ENCODE measurements at places on chromosomes 4 and X.

GRCh38 chrX:48957827-48958634 is 624 bp upstream of the OTUD5 start:
- peak; percentile 86 for DNase-seq

DNA sequence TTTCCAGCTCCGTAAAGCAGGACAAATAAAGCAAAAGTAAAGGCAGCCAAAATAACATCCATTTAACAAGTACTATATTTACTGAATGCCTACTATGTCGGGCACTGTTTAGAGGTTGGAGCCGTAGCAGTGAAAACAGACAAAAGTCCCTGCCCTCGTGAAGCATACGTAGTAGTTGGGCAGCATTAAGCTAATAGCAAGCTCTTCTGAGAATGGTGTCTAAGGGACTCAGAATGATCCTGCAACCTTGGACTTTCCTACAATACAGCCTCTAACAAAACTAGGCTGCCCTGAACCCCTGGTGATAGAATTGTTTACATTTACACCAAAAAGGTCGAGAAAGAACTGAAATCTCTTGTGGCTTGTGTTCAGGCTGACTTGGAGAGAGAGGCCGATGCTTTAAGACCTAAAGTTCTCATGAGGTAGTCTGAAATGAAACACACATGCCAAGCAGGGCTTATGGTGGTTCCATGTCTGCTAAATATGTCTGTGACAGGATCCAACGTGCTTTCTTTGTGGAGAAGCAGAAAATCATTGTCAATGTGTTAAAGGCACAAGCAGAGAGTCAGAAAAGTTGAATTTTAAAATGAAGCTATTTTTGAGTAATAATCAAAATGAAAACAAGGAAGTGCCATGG is 898 bp upstream of the PDGFC start:
- no peak for DNase-seq

DNA sequence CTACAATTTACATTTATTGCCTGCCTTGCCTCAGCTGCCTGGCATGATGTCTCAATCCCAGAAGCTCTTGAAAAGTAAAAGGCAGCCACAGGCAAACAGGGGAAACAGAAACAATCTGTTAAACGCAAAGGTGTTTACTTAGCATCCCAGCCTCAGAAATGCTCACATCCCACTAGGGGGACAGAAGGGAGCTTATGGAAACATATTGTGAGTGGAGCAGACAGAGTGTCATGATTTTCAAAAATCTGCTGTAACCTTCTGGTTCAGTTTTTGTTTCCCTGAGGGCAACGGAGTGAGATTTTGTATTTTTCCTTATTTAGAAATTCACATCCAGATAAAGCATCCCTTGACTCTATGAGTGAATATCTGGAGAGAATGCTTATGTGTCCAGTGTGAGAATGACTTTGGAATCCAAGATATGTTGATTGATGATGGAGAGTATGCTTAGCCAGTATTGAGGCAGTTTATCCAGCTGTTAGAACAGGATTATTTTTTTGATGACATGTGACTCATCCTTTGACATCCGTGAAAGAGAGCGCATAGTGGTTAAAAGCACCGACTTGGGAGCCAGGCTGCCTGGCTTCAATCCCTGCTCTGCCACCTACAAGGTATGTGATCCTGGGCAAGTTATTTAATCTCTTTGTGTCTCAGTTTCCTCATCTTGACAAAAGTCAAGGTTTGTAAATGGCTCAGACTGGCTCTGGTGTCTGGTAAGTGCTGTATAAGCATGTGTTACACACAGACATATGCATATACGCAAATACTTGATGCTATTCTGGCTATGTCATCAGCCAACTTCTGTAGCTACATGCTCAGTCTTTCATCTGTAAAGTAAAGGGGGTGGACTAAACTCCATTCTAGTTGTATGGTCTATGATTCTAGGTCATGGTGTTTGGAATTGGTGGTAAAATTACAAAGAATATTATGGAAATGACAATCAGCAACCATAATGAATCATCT is 381.2 kb downstream of the RAPGEF2 start:
- no peak for DNase-seq

DNA sequence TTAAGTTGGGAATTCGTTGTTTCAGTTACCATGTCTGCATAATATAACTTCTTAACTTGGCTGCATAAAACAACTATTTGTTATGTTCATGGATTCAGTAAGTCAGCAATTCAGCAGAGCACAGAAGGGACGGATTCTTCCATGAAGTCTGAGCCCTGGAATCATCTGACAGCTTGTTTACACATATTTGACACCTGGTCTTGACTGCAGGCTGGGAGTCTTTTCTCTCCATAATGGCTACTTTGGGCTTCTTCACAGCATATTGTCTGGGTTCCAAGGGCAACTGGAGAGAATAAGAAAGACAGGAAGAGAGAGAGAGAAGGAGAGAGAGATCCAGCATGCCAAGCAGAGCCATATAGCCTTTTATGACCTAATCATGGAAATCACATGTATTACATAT is 23.1 kb downstream of the CENPC start:
- no peak for DNase-seq

DNA sequence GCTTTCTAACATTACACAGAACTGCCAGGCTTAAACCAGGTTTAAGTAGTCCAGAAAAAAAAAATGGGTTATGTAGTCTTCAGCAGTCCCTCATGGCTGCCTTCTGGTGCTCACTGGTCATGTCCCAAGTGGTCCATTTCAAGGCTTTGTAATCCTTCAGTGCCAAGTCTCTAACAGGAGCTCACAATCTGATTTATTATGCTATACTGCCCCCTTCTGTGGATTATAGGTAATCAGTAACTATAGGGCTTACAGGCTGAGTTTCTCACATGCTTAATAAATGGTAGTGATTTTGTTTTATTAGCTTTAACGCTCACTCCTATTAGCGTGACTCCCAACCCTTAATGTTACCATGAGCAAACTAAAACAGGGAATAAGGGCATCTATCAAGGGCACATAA is 92.5 kb upstream of the EDA2R start:
- no peak for DNase-seq

- no peak for DNase-seq
These were observed 166.4 kb upstream of the AFF2 start for GRCh38 chrX:148333989-148334388.

- no peak for DNase-seq
These were observed 819.3 kb downstream of the PCDH7 start for GRCh38 chr4:31539284-31540069.

- no peak for DNase-seq
These were observed 102.6 kb upstream of the SCML1 start for GRCh38 chrX:17634542-17635207.

DNA sequence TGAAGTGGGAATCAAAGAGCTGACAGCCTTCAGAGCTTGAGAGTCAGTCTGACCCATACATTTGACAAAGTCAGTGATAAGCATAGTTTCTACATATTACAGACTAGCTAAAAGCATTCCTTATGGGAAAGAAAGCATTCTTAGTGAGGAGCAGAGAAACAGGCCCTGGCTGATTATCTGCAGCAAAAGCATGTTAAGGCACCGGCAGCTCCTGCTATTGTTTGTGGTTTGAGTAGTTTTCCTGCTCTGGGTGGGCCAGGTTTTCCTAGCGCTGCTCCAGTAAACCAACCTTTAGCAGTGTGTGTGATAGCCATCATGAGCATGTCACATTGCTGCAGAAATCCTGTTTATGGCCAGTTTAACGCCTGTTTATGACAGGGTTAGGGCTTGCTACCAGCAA is 51.6 kb upstream of the WDR1 start:
- no peak for DNase-seq

- DNase-seq = no peak
These were observed 198.1 kb upstream of the UGT8 start for GRCh38 chr4:114400531-114400930.

DNA sequence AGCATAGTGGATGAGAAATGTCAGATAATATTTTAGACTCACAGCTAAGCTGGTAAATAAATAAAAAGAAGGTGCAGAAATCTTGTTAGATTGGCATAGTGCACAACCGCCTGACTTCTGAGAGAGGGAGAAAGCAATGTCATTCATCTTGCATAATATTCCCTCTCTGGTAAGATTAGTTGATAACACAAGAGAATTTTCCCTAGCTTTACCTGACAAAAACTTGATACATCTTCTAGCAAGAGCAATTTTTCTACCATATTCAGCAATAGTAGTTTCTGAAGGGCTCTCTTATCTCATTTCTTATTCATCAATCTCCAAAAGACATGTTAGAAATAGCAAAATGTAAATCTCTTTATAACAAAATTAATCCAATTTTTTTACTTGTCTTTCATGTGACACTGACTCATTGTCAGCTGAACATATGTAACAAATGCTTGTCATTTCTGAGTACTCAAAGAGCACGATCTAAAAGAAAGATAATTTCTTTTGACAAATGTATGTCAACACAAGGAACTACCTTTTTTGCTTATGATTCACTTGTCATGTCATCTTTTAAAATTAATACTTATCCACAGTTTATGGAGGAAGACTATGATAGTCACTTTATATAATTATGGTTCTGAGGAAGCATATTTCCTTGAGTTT is 240.0 kb downstream of the ARAP2 start:
- DNase-seq = no peak

DNA sequence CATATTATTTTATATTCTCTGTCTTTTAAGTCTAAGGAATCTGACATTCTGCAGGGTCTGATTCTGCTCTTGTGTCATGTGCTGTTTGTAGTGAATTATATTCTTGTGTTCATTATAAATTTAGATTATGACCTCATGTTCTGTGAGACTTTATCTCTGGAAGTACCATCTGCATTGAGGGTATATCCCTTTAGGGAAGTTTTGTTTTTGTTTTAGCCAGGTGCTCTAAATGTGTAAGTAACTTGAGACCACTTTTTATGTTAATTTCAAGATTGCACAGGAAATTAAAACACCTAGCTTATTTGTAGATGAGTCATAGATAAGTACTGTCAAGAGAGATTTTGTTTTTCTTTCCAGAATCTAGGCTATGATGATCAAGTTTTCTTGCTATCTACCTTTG is 35.0 kb upstream of the DKK2 start:
- DNase-seq = no peak

GRCh38 chr4:78779280-78779679 is 3.1 kb downstream of the BMP2K start:
- DNase-seq = no peak

- no peak for DNase-seq
These were observed 1.6 kb downstream of the SCML1 start for GRCh38 chrX:17738737-17739535.

GRCh38 chr4:120844528-120844921 is 78.0 kb downstream of the PRDM5 start:
- DNase-seq = no peak

DNA sequence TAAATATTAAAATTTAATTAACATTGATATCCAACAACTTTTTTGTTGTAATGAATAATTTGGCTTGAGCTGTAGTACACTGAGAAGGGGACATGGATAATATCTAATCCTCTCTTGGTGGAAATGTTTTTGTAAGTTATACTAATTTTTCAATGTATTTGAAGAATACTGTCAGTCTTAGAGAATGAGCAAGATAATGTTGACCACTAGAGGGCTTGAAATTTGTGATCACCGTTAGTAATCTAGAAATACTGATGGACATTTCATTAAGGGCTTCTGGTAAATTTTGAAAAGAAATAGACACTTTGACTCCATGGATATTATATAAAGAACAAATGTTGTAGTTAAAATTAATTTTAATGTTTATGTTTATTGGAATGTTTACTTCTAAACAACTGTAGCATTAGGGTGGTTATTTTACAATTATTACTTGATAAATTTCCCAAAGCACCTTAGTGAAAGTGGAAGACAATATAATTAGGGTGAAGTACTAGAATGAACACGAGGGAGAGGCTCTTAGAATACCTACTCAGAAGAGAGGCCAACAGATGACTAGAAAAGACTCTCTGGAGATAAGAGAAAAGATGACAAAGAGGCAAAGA is 20.0 kb upstream of the CAMK2D start:
- DNase-seq = no peak

- DNase-seq = no peak
These were observed 76.7 kb upstream of the NAF1 start for GRCh38 chr4:163243297-163243981.

DNA sequence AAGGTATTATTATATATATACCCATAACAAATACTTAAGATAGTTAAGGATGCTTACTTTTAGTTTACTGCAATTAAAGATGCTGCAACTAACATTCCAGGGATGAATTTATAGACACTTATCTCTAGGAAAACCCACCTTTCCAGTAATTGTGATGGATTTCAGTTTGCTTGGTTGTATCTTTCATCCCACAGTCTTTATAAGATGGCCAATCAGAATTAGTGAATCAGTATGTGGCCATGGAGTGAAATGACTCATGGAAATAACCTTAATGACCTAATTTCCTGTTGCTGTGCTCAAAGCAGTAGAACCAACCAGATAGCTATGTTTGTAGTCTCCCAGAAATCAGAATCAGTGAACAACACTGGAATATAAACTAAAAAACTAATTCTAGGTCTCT is 26.4 kb downstream of the MOSPD2 start:
- no peak for DNase-seq

GRCh38 chrX:102067966-102068723 is 57.3 kb upstream of the TCEAL2 start:
- no peak for DNase-seq

GRCh38 chr4:22991576-22991975 is 298.8 kb downstream of the GBA3 start:
- no peak for DNase-seq

- no peak for DNase-seq
These were observed 160.9 kb downstream of the SMIM20 start for GRCh38 chr4:26074712-26075430.

GRCh38 chr4:28092610-28093009 is 1232.0 kb downstream of the STIM2 start:
- DNase-seq = no peak
